ENCODE measurements at places on chromosomes 2 and 18.

- peak; percentile 80 for DNase-seq
Observed at GRCh38 chr2:133780099-133780996, 212.1 kb upstream of the NCKAP5 start.

- no peak for DNase-seq
Observed at GRCh38 chr18:26336572-26336971, 110.3 kb downstream of the TAF4B start.

- peak; percentile 7 for DNase-seq
Observed at GRCh38 chr2:78999406-78999805, 26.1 kb upstream of the REG3G start.

DNA sequence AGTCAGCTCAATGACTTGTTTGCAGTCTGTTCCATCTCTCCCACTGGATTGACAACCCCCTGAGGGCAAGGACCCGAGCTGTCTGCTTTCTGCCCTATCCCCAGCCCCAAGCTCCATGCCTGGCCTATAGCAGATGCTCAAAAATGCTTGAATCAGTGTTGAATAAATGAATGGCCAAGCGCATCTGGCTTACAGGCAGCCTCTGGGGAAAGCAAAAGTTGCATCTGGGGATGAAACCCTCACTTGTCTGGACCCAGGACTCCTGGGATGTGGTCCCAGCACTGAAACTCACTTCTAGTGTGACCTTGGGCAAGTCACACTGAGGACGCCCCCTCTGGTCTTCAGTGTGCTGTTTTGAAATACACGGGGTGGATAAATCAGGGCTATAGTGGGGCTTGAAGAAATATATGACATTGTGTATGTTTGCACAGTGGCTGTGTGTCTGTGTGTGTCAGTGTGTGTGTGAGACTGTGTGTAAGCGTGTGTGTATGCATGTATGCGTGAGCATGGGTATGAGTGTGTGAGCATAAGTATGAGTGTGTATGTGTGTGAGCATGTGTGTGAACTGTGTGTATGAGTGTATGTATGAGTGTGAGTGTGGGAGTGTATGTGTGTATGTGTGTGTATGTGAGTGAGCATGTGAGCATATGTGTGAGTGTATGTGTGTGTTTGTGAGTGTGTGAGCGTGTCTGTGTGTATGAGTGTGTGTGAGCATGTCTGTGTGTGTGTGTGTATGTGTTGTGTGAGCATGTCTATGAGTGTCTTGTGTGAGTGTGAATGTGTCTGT is 27.8 kb upstream of the TNS1 start:
- no peak for DNase-seq

DNA sequence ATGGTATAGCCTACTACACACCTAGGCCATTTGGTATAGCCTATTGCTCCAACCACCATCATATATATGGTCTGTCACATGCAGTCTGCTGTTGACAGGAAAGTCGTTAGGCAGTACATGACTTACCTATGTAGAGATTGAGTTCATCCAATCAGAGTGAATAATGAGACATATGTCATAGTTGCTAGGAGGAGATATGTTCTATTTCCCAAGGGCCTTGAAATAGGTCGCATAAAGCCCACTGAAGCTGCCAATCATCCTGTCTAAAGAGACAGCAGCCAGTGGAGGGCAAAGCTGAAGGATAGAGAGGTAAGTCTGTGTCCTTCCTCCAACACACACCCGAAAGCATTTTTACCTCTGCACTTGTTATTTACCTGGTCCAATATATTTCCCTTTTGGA is 263.4 kb downstream of the PTPRM start:
- DNase-seq, result peak; percentile 64

DNA sequence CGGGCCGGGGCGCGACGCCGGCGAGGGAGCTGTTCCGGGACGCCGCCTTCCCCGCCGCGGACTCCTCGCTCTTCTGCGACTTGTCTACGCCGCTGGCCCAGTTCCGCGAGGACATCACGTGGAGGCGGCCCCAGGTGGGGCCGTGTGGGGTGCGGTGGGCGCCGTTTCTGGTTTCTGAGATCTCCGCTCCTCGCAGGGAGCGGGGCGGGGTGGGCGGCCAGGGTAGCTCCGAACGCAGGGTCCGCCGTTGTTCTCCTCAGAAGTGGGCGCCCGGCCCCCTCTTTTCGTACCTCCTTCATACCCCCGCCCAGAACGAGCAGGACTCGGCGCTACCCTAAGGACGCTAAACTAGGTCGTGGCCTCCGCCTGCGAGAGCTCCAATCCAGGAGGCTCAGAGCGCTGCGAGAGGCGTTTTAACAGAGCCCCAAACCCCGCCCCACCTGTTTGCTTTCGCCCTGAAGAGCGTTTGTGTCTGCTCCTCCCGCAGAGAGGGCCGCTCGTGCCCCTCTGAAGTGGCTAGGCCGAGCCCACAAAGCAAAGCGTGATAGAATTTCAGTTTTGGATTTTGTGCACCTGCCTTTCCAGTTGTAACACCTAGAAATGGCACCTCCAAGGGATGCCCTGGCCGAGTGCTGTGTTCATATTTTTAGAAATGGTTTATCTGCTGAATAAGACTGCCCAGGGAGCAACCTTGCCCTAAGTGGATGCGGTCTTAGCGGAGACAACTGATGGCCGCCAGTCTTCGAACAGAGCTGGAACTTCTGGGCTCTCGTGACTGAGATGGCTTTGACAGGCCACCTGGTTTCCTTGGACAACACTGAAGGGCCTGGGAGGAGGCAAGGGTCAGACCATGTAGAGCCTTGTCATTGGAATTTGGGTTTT is 626 bp downstream of the CAPN10 start:
- peak; percentile 80 for DNase-seq

DNA sequence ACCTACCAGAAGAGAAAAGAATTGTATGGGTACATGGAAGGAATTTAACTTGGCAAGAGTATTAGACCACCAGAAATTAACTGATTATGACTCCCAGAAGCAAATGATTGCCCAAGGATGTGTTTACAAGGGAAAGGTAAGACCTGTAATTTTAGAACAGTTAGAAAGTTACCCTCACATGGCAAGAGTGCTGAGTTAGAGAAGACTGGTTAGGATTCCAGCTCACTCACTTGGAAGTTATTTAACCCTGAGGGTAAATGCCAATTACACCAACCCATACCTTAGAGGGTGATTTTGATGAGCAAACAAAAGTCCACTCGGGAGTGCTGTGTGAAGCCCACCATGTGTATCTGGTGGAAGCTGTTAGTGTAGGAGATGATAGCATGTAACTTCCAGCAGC is 170.2 kb downstream of the TPGS2 start:
- no peak for DNase-seq

GRCh38 chr18:59231114-59231513 is 11.2 kb downstream of the GRP start:
- no peak for DNase-seq

DNA sequence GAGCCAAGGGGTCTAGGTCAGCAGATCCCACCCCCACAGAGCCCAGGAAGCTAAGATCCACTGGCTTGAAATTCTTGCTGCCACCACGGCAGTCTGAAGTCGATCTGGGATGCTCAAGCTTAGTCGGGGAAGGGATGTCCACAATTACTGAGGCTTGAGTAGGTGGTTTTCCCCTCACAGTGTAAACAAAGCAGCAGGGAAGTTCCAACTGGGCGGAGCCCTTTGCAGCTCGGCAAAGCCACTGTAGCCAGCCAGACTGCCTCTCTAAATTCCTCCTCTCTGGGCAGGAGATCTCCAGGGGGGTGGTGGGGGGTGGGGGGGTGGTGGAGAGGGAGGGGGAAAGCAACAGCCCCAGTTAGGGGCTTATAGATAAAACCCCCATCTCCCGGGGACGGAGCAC is 419.5 kb downstream of the NUP35 start:
- DNase-seq, result no peak

GRCh38 chr18:323253-323622 is 55.4 kb upstream of the THOC1 start:
- DNase-seq, result no peak

GRCh38 chr2:70724366-70724765 is 43.6 kb downstream of the ADD2 start:
- DNase-seq, result no peak

GRCh38 chr2:58032016-58032763 is 14.4 kb upstream of the VRK2 start:
- DNase-seq, result no peak

DNA sequence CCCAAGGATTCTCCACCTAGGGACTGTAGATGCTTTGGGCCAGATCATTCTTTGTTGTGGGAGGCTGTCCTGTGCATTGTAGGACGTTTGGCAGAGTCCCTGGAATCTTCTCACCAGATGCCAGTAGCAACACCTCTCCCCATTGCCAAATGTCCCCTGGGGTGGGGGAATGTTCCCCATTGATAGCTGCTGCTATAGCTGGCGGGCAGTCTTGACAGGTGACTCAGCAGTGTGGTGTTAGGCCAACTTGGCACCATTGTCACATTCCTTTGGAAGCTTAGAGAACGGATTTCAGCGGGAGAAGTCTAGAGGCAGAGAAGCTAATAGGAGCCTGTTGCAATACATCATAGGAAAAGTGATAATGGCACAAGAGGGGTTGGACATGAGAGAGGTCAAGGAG is 495.7 kb upstream of the SMIM21 start:
- no peak for DNase-seq

DNA sequence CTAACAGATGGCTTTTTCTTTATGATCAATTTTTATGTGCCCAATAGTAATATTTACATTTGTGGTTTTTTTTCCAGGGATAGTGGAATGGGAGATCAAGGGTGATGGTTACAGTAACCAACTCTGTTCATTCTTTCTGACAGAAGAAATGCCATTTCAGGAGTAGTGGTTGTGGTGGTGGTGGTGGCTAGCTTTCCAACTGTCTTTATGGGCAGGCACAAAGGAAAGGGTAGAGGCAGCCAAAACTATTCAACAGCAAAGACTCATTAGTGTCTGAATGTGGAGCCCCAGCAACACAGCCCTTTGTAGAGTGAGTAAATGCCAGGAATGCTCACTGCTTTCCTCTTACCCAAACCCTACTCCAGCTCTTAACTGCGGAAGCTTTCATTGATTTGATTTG is 227.7 kb downstream of the RND3 start:
- DNase-seq, result no peak

GRCh38 chr2:96530144-96530430 is 6.5 kb upstream of the ARID5A start:
- DNase-seq, result no peak

DNA sequence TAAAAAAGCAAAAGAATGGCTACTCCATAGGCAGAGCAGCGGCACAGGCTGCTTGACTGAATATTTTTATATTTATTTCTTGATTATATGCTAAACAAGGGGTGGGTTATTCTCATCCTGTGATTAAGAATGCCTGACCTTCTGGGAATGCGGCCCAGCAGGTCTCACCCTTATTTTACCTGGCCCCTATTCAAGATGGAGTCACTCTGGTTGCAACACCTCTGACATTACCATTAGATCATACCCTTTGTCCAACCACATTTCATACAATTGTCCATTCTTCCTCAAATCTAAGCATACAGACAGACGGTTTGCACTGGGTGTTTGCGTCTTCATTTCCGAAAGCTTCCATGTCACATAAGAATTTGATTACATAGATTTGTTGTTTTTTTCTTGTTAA is 168.2 kb downstream of the GALNT1 start:
- DNase-seq, result no peak

- peak; percentile 72 for DNase-seq
Observed at GRCh38 chr2:179422037-179422643, 157.5 kb upstream of the SESTD1 start.

DNA sequence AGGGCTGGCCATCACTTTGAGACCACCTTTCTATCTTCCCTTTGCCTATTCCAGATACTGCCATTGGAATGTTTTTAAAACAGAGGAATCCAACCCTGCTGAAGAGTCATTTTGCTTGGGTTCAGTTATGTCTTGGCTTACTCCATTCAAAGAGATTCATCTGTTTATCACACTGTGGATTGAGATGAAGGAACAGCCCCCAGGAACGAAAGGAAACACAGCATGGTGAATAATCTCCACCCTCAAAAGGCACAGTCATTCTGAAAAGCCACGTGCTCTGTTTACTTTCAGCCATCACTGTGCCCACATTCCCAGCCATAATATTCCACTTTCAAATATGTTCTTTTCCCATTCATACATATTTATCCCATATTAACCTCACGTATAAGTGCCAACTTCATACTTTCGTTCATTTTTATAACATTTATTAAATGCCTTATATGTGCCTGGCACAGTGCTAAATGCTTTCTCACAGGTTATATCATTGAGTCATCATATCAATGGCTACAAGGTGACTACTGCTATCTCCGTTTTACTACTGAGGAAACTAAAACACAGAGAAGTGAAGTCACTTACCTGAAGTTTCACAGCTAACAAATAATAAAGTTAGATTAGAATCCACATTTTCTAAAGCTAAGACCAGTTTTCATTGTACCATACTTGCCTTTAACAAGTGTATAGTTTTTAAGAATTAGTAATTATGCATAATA is 143.6 kb downstream of the OSR1 start:
- DNase-seq, result no peak

GRCh38 chr2:86764661-86765309 is 25.9 kb downstream of the CD8A start:
- peak; percentile 8 for DNase-seq

DNA sequence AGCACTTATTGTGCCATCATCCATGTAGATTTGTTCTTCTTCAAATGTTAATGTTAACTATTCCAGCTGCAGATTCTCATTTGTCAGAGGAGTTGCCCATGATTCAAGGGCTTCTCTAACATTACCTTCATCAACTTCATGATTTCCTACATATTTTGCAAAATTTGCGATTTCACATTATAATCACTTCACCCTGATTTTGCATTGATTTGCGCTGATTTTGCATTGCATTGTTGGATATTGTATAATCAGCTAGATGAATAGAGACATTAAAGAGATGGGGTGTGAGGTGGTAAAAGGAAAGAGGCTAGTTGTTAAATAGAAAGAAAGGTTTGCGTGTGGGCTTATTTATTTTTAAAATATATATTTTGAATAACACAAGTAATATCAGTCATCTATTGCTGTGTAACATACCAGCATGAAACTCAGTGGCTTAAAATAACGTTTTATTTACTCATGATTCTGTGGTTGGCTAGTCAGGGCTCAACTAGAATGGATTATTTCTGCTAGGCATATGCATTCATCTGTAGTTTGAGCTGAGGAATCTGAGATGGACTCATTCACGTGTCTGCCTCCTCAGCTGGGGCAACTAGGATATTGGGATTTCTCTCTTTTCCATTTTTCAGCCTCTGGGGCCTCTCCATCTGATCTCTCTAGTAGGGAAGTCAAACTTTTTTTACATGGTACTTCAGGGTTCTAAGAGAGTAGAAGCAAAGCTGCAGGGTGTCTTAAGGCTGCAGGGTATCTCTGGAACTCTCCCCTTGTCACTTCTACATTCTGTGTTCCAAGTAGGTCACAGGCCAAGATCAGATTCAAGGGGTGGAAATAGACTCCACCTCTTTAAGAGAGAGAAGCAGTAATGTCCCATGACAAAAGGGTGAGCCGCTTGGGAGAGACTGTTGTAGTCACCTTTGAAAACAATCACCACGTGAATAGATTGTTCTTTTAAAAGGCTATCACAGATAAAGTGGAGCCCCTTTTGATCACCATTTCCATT is 2.2 kb upstream of the CAVIN2 start:
- DNase-seq, result no peak

GRCh38 chr2:78351208-78351607 is 674.3 kb upstream of the REG3G start:
- DNase-seq, result no peak

DNA sequence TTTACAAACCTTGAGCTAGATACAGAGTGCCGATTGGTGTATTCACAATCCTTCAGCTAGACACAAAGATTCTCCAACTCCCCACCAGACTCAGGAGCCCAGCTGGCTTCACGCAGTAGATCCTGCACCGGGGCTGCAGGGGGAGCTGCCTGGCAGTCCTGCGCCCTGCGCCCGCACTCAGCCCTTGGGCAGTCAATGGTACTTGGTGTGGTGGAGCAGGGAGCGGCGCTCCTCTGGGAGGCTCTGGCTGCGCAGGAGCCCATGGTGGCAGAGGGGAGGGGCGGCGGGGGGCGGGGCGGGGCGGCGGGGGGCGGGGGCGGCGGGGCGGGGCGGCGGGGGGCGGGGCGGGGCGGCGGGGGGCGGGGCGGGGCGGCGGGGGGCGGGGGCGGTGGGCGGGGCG is 923.4 kb downstream of the SOCS6 start:
- DNase-seq, result peak; percentile 49
